ENCODE measurements at places on chromosomes 5 and 9.

DNA sequence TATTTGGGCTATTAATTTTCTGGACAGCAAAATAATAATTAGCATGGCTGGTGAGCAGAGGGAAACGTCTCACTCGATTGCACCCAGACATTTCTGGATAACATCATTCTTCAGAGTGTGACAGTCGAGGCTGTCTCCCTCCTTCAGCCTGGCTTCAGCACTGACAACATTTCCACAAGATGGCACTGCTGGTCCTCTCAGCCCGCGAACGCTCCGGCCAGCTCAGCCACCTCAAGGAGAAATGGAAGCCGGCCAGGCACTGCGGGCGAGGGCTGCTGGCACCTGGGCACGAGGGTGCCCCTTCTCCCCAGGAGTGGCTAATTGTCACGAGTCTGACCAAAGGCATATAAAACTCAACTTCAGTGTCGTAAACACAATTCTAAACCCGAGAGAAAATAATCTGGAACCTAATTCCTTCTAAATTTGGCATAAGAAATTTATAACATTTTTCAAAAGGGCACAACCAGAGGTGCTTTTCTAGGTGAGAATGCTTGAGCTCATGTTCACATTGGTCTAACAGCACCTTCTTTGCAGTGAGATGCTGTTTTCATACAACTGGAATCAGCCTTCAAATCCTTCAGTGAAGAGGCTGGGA is 65.9 kb downstream of the DAP start:
- DNase-seq, result peak; percentile 85

DNA sequence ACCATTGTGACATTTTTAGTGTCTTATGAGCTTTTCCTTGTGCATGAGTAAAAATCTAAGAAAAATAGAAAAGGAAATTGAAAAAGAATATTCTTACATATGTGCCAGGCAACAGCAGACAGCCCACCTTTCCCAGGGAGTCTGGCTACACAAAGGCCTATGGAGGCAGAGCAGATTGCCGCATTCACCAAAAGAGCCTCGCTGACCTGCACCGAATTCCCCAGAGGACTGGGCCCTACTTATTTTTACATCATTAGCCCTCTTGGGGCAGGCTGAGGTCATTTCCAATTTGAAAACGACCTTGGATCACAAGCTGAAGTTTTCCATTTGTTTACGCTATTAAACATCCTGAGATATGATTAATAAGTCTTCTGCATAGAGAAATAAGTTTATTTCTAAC is 66.2 kb upstream of the WDR41 start:
- DNase-seq, result no peak

DNA sequence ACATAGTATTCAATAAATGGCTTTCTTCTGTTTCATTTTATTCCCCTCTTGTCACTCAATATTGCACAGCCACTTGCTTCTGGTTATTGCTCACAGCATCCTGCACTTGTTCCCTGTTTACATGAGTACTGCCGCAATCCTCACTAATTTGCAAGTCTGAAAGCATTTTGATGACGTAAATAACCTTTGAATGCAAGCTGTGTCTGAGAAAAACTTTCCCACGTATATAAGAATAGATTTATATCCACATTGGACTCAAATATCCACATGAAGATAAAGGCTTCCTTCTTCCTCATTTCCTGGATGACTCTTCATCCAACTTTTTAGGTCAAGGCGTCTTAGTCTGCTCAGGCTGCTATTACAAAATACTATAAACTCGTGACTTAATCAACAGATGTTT is 88.2 kb upstream of the DAP start:
- no peak for DNase-seq

DNA sequence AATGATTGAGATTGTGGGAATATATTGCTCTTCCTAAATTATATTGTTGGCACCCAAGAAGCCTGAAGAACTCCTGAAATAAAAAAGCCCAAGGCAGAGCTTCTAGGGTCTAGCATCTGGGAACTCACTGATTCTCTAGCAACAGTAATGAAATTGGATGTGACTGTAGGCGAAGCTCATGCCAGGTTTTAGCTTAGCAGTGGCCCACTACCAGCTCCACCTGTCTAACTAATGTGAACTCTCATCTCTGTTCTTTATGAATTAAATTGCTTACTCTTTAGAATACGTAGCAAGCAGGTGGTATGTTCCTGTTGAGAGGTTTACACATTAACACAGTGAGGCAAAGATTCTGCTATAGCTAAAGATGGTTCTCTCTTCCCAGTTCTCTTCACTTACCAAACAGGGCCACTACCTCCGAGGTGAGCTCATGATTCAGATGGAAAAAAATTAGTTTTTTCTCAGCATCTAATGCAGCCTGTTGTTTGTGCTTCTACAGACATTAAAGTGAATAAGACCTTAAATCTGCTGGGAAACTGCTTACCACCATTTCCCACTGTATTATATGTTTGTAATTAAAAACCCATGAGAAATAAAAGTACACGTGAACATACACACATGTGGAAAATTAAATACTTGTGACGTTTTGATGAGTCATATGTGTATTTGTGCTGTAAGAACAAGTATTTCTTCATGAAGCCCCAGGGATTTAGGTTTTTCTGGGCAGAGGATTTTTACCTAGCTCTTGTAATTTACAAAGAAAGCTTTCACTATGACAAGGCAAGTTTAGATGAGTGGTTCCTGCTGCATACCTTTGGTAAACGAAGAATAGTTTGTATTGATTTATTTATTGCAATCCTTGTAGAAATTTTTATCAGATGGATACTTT is 360.1 kb downstream of the KDM4C start:
- no peak for DNase-seq

DNA sequence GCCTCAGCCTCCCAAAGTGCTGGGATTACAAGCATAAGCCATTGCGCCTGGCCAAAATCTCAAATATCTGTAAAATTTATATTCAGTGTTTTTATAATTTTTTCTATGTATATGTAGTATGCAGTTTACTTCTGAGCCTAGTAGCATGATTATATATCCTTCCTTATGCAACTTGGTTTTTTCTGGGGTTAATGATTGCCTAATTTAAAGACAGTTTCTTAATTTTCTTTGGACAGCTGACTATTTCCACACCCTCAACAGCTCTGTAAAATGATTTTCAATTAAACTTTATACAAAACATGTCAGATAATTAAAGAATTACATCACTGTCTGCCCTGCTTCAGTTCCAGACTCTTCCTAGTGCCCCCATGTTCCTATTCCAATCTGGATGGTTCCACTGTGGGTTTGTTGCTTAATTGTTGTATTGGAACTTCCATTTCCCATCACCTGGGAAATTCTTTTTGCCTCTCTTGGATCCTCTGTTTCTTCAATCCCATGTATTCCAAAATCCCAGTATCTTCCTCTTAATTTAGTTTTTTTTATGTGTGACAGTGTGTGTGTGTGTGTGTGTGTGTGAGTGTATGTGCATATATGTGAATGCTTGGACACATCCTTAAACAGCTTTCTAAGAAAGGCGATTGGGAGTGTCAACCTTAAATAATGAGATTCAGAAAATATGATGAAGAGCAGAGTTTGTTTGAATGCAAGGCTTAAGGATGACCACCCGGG is 53.2 kb downstream of the C5orf22 start:
- no peak for DNase-seq

DNA sequence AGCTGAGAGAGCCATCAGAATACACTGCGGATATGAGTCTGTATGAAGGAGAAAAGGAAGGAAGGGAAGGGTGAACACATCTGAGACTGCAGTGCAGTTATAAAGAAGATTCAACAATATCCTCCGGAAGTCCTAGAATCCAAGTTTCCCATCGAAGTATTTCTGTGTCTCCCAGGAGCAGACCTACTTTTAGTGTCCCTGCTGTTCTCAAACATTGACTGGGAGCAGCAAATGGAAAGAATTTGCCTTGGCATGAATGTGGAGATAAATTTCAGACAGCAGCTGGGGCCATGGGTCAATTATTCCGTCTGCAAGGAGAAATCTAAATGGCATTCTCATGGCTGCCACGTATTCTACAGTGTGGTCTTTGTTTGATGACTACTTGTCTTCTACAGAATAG is 478.1 kb upstream of the SMC2 start:
- no peak for DNase-seq

DNA sequence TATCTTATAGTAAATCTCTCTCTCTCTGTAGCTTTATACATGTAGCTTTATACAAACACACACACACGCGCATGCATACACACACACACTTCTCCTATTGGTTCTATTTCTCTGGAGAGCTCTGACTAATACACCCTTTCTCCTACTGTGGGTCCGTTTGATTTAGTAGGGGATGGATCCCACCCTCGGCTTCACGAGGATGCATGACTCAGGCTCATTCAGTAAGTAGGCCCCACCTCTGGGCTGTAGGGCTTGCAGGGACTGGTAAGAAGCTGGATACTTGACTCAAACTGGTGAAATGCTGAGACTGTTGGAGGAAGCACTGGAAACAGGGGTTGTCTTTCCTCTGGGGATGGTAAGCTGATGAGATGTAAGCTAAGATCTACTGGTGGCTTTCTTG is 98.7 kb downstream of the SLC24A2 start:
- DNase-seq, result no peak

DNA sequence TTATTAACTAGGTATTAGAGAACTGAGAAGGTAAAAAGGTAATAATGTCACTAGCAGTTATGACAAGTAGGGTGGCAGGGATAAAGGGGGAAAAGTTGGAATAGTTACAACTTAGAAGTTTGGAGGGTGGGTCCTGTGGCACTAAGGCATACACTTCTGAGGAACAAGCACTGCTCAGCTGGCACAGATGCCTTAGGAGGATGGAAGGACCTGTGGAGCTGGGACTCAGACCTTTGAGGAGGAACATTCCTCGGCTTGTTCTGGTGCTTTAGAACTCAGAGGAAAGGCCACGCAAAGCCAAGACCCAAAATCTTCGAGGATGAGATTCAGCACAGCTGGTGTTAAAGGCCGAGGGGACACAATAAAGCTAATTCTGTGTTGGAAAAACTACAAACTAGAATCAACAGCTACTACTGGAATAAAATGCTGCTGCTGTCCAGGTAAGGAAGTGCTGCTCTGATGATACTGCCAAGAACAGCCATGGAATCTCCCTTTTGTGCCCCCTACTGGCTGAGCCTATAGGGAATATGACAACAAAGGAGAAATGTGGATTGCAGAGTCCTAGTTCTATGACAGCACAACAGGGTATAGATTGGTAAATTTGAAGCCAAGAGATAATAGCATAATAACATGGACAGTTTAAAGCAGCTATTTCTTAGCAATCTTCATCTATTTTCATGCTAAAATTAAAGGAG is 126.7 kb downstream of the SLC25A46 start:
- DNase-seq, result no peak

DNA sequence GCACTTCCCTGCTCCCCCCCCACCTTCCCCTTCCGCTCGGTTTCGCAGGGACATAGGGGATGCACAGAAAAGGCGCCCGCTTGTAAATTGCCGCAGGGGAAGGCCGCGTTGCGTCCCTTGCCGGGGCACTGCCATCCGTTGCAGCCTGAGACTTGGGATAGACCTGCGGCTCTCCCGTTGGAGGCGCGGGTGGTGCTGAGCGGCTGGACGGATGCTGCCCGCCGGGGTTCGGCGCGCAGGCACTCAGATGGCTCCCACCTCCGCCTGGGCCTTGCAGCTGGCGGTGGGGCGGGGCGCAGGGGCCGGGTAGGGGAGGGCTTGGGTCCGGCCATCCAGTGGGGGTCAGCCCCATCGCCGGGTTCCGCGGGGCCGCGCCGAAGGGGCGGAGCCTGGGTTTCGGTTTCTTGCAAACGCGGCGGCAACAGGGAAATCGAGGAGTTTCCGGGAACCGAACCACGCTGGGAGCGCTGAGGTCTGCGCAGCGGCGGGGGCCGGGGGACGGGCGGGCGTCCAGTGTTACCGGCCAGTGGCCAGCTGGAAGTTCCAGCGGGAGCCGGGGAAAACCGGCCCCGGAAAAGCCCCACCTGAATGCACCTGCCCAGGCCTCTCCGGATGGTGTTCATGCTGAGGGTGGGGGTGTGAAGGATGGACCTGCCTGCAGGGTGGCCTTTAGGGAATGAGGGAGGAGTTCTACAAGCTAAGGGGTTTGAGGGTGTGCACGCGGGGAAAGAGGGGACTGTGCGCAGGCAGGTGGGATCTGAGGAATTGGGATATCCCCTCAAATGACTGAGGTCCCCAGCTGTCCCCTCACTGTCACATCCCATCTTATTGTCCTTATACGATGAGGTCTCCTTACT is 6.3 kb upstream of the IRF1 start:
- DNase-seq, result peak; percentile 79

GRCh38 chr5:173602423-173602822 is 14.0 kb downstream of the BOD1 start:
- no peak for DNase-seq

DNA sequence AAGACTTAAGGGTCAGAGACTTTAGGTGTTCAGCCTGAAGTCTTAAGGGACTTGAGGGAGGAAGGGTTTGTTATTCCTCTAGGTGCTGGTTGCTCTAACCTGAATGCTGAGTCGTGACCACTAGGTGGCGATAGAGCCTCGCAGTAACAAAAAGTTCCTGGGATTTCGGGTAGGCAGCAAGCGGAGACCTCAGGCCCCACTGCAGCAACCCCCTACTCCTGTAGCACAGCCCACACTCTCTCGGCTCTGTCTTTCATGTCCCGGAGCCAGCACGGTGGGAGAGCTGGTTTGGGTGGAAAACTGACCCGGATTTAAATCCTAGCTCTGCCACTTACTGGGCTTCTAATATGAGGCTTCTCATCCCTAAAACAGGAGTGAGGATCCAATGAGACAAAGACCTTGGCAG is 100.3 kb upstream of the PANK3 start:
- peak; percentile 53 for DNase-seq

DNA sequence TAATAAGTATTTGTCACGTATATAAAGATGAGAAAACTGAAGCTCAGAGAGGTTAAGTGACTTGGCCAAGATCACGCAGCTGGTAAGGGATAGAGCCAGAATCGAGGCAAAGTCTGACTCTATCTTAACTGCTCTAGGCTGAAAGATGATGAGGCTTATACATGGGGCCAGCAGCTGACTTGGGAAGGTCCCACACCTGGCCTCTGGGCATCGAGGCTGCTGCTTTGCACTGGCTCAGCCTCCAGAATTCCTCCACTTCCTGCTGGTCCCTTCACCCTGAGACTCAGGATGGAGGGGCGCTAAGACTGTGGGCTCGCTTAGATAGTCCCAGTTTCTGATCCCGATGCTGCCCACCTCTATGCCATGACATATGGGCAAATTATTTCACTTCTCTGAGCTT is 35.2 kb downstream of the CAMK2A start:
- DNase-seq, result no peak

GRCh38 chr5:93395971-93396379 is 185.0 kb downstream of the NR2F1-AS1 start:
- DNase-seq, result no peak

- DNase-seq, result no peak
Observed at GRCh38 chr9:123727332-123727731, 202.6 kb downstream of the DENND1A start.

GRCh38 chr5:101047181-101047580 is 144.1 kb upstream of the ST8SIA4 start:
- no peak for DNase-seq

Data from 8988T (cell line).